ENCODE measurements at places on chromosomes 13 and 19.

DNA sequence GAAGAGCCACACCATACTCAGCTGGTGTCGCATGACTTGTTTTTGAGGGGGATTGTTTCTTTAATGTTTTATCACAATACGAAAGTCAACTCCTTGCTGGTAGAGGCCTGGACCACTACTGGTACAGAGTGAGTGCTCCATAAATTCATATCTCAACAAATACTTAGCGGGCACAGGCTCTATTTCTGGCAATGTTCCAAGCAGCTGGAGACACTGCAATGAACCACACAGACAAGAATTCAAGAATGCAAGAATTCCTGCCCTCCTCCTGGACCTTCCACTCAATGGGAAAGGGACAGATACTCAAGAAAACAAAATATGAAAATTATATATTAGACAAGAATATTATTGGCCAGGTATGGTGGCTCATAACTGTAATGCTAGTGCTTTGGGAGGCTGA is 5.1 kb upstream of the FXYD5 start:
- no peak for DNase-seq

GRCh38 chr13:80527400-80527799 is 186.5 kb upstream of the SPRY2 start:
- no peak for DNase-seq

DNA sequence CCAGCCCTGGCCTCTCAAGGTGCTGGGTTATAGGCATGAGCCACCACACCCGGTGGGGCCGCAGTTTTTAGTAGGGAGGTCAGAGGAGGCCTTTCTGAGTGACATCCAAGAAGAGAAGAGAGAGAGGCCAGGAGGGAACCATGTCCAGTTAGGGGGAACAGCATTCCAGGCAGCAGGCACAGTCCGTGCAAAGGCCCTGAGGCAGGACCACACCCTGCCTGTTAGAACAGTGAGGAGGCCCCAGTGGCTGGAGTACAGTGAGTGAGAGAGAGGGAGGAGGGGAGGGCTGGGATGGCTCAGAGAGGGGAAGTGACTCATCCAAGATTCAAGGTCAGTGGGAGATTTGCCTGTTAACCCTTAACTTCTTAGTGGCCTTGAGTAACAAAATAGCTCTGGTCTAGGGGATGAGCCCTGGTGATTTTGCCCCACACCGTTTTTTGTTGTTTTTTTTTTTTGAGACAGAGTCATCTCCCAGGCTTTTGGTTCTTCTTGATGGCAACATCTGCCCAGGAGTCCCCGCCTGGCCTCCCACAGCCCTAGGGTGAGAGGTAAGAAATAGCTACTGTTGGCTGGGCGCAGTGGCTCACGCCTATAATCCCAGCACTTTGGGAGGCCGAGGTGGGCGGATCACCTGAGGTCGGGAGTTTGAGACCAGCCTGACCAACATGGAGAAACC is 2.7 kb upstream of the PLIN3 start:
- no peak for DNase-seq

DNA sequence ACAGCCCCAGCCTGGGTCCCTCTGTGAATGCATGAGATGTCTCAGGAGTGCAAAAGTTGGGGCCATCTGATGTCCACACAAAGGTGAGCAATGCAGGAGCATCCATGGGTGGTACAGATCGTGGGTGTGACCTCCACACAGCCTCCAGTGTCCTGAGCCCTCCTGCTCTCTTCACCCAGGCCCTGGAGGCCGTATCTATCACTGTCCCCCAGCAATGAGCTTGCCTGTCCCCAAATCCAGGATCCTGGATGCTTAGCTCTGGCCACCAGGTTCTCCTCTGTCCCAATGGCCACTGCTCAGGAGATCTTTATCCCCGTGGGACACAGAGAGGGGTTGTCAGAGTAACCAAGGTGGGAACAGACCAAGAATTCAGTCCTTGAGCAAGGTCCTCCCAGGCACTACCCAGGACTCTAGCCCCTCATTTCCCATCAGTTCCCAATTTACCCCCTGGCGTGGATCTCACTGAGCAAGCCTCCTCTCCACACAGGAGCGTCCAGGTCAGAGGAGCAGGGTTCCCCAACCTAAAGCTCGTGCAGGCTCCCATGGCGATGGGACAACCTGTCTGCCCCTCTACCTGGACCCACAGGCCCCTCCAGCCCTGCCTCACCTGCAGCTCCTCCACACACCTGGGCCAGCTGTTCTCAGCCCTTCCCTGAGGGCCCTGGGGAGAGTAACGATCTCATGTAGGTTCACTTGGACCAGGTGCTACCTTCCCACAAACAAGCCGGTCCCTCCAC is 11.3 kb downstream of the CEACAM21 start:
- no peak for DNase-seq
